ENCODE measurements at places on chromosomes 16 and 17.

- no peak for DNase-seq
Observed at GRCh38 chr16:3997231-3997841, 116.8 kb upstream of the CREBBP start.

- no peak for DNase-seq
Observed at GRCh38 chr17:41910701-41911391, 7.9 kb downstream of the ACLY start.

GRCh38 chr16:30120340-30121105 is 2.5 kb downstream of the MAPK3 start:
- no peak for DNase-seq

- no peak for DNase-seq
Observed at GRCh38 chr16:28974007-28974436, 556 bp upstream of the SPNS1 start.

GRCh38 chr16:29007730-29008593 is 23.1 kb downstream of the LAT start:
- DNase-seq: peak; percentile 67

DNA sequence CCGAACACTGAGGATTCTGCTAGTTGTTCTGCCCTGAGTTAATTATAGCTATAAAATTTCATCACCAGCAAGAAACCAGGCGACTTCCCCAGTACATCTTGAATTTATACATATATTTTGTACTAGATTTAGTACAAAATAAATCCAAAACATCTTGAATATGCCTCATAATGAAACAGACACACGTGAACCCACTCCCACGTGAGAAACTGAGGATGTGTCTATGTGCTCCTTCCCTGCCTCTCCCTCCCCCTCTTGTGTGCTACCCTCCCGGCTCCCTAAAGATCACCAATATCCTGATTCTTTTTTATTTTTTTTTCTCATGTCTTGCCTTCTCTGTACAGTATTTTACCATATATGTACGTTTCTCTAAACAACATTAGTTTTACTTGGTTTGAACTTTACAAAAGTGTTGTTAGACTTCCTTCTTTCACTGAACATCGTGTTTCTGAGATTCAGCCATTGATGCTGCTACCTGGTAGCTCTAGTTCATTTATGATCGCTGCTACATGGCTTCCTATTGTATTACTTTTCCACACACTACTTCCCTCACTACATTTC is 1.1 kb upstream of the LCMT1 start:
- DNase-seq: peak; percentile 14

GRCh38 chr17:73744411-73744810 is 100.2 kb upstream of the SDK2 start:
- DNase-seq: no peak

DNA sequence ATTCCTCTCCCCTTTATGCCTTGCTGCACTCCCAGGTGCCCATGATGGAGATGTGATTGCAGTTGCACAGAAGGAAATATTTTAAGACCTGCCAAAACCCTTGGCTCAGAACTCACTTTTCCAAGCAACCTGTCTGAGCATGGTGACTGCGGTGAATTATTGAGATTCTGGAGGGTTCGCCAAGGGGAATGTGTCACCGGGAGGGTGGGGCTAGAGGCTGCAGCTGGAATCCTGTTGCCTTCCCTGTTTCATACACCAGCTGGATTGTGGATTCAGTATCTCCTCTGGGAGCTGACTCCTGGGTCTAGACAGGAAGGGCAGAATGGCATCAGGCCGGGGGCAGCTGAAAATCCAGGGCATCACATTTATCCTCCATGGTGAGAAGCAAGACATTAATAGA is 527.2 kb downstream of the TMEM114 start:
- no peak for DNase-seq

DNA sequence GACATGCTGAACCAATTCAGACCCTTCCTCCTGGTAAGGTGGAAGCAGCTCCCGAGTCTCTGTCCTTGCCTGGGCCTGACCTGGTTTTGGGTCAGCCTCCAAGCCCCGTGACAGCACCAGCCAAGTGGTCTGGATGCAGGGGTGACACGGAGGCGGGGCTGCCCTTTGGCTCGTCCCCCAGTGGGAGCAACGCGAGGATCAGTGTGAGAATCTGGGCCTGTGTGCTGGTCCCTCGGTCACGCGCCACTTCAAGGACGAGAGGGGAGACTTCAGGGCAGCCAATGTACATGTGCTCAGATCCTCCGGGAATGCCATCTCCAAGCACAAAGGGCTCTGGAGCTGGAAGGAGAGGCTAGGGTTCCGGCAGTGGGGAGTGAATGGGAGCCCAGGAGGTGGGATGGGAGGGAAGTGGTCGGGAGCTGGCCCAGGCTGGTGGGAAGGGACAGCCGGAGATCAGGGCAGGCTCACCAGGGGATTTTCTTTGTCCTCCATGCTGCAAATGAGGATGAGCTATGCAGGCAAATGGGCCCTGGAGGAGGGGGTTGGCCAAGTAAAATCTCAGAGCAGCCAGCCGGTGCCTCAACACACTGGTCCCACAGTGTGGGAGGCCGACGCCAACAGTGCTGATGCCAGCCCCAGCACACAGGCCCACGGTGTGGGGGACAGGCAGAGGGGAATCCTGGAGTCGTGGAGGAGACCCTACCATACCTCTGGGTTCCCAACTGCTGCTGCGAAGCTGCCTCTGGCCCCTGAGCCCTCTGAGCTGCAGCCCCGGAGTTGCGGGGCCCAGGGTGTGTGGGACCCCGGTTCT is 4.2 kb upstream of the NDRG4 start:
- DNase-seq: no peak

DNA sequence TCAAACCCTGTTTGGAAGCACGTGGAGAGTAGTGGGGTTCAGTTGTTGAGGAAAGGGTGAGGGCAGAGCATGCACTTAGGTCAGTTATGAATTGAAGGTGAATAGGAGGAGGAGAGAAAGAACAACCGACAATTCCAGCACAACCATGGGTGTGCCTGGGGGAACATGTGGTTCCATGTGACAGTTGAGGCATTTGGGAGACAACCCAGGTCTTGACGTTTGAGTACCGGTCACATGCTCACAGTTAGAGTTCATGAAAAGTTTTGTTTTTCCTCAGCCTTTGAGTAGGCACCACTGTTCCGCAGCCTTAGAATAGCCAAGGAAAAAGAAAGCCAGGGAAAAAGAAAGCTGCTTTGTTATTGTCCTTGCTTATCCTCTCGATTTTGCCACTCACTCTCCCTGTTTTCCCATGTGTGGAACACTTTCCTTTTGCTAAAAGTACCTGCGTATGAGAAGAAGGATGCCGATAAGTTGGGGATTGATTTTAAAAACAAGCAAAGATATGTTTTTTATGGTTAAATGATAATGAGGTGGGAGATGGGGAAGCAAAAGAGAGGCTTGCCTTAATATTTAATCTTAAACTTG is 25.6 kb upstream of the ABCC11 start:
- DNase-seq: no peak

DNA sequence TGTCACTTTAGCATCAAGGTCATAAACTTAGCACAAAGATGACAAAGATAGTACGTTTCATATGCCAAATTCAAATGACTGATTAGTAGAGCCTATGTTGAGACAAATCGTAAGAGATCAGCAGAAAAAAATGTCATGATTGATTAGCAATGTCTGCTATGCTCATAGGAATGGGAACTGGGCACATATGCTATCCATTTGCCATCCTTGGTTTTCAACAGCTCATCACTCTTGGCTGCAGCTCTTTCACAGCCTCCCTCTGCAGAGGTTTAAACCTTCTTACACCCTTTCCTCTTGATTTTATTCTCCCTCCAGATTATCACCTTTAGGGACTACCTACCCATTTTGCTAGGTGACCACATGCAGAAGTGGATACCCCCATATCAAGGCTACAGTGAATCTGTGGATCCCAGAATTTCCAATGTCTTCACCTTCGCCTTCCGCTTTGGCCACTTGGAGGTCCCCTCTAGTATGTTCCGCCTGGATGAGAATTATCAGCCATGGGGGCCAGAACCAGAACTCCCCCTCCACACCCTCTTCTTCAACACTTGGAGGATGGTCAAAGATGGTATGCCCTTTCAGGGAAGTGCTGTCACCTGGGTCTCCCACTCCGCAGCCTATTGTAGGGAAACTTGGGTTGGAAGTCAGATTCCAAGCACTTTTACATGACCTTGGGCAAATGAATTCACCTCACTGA is 16.2 kb downstream of the MPO start:
- no peak for DNase-seq

DNA sequence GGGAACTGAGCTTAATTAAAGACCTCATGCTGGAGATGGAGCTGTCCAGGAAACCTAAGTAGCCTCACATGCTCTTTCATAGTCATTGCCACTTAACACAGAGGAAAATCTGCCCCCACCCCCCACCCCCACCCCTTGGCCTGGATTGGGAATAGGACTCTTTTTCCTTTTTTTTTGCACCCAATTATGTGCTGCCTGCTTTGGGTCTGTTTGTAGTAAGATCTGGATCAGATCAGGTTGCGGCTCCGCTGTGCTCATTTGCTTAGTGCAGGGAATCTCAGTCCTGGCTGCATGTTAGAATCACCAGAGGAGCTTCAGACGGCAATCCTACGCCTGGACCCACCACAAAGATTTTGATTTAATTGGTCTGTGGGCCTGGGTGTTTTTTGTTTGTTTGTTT is 219.0 kb downstream of the UTP18 start:
- no peak for DNase-seq

GRCh38 chr17:72976971-72977770 is 115.3 kb downstream of the SLC39A11 start:
- no peak for DNase-seq

DNA sequence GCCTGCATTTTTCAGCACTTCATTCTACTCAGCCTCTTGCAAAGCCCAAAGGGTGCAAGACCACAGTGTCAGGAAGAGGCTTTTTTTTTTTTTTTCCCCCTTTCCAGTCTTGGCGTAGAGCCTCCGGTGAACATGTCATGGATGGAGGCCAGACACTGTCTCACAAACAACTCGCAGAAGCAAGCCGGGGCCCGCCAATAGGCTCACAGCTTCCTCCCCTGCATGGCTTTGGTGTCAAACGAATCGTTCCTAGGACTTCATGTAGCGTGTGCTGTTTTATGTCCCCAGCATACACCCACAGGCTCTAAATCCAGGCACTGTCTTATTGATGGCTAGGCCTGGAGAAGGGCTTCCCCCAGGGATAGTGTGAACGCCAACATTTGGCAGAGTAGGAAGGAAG is 457.7 kb upstream of the MAF start:
- DNase-seq: no peak

DNA sequence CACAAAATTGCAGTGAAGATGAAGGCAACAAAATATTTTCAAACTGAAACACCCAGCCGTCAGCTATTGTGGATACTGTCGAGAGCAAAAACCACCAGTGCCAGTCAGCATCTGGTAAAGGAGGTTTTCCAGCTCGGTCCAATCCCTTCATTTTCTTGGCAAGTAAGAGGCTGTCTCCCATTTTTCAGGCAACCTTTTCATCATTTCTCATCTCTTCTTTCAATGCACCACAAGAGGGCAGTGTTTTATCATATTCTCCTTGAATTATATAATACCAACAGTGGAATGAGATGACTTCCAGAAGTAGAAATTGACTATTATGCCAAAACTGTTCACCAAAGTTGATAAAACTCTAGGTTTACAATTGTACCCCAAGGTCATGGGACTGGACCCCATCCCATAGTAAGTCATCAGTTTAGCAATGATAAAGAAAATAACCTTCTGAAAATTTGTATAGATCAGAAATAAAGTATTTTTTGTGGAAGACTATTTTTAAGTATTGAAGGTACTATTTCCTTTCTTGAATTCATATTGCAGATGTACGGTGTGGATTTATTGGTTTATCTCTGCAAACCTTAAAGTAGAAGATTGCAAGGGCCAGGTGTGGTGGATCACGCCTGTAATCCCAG is 16.8 kb downstream of the NQO1 start:
- DNase-seq: peak; percentile 74

DNA sequence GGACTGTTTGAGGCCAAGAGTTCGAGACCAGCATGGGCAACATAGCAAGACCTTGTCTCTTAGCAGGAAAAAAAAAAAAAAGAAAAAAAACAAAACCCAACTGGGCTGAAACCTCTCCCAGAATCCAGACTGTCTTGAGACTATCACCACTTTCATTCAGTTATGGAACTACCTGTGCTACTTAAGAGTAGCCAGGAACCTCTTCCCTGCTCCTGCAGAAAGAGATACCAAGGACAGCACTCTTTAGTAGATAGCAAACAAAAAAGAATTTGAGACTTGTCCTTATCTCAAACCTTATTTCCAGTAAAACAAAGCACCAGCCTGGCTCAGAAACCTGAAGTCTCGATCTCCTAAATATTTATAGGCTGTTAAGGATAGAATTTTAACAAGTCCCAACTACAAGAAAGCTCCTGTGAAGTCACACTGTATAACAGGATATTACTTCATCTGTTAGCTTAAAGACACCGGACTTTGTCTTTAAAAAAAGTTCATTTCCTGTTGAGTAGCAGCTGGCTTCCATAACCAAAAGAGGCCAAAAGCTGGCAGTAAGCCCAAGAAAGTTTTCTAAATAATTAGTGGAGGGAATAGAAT is 5.1 kb downstream of the CDR2 start:
- peak; percentile 53 for DNase-seq

DNA sequence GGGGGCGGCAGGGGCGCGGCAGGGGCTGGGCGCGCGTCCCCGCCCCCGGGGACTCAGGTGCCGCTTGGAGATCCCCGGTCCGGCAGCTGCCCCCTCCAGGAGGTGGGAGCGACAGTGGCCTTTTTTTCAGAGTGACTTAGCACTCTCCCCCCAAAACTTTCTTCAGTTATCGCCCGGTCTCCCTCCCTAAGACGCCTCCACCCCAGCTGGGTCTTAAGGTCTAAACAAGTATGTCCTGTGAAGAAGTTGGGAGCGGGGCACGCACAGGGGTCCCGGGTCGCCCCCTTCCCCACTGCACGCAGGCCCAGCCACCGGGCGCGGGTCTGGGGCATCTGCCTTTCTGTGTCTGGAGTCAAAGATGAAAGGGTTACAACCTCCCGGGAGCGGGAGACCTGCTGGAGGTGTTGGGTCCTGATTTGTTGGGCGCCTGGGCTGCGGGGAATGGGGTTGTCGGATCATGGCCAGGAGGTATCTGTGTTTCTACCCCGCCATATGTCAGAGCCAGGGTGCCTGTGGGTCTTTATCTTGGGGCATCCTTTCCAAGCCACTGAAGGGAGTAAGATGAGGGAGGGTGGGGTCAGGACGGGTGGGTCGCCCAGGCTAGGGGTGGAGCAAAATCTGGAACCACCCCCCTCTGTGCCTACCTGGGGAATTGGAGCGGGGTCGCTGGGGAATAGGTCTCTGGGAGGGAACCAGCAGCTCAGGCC is 757 bp downstream of the FMNL1 start:
- peak; percentile 67 for DNase-seq

- DNase-seq: peak; percentile 56
Observed at GRCh38 chr17:29140631-29141513, 39.3 kb downstream of the MYO18A start.

- no peak for DNase-seq
Observed at GRCh38 chr16:67748834-67749233, 29.7 kb upstream of the GFOD2 start.

DNA sequence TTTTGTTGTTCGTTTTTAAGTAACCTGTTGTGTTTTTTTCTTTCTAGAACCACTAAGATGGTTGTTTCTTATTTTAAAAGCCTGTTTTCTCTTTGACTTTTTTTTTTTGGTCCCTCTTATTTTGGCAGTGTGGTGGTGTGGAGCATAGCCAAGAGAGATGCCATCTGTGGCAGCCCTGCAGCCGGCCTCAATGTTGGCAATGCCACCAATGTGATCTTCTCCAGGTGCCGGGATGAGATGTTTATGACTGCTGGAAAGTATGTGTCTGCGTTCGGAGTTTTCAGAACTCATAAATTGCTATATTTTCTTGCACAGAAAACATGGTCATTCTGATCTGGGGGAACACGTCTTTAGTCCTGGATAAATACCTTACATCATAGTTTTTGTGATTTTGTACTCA is 17.6 kb downstream of the CFAP52 start:
- no peak for DNase-seq

GRCh38 chr17:62653826-62654761 is 26.6 kb downstream of the MRC2 start:
- no peak for DNase-seq

- no peak for DNase-seq
Observed at GRCh38 chr17:65550075-65550662, 11.3 kb downstream of the AXIN2 start.
